ENCODE measurements at places on chromosomes 5 and 9. TPM values are rescaled to one million over a fixed set of nuclear protein-coding genes. Genes with fewer than 3 reads are reported as not detected.

GRCh38 chr5:56244627-56245026 is 11.5 kb upstream of the ANKRD55 start:
- H3K27ac ChIP-seq: no peak overlapping the region
- no peak overlapping the region for H3K4me3 ChIP-seq
- DNase-seq: no peak
- H3K27me3 ChIP-seq: no peaks in the 10 kb centered on the region

DNA sequence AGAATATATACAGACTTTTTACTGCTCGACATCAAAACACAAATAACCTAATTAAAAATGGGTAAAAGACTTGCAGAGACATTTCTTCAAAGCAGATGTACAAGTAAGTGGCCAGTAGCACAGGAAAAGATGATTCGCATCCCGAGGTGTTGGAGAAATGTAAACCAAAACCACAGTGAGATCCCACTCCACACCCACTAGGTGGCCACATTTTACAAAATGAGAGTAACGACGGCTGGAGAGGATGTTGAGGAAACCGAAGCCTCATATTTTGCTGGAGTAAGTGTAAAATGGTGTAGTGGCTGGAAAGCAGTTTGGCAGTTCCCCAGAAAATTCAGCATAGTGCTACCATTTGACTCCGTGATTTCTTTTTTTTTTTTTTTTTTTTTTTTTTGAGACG is 21.3 kb upstream of the GBGT1 start:
- no peaks in the 10 kb centered on the region for H3K36me3 ChIP-seq
- H3K4me1 ChIP-seq: no peaks in the 10 kb centered on the region
- H3K27me3 ChIP-seq: peaks cover 45% of the 10 kb centered on the region
- H3K4me3 ChIP-seq: no peak overlapping the region

The WWC1 gene
- total RNA-seq: 10.3 TPM

DNA sequence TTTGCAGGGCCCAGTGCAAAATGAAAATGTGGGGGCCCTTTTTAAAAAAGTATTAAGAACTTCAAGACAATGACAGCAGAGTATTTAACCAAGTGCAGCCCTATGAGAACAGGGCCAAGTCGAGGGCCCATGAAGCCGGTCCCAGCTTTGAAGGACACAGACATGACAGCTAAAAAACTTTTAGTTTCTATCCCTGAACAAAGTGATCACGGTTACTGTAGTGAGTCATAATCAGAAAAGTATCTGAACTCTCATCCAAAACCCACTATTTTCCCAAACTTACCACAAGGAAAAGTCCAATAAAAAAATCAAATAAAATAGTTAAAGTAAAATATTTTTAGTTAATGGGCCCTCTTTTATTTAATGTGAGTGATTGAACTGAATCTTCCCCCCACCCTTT is 126.0 kb downstream of the MEF2C start:
- no peak for DNase-seq
- H3K27me3 ChIP-seq: no peaks in the 10 kb centered on the region
- no peak overlapping the region for H3K4me3 ChIP-seq
- no peak overlapping the region for H3K27ac ChIP-seq
- H3K4me1 ChIP-seq: no peaks in the 10 kb centered on the region
- no peaks in the 10 kb centered on the region for H3K36me3 ChIP-seq

DNA sequence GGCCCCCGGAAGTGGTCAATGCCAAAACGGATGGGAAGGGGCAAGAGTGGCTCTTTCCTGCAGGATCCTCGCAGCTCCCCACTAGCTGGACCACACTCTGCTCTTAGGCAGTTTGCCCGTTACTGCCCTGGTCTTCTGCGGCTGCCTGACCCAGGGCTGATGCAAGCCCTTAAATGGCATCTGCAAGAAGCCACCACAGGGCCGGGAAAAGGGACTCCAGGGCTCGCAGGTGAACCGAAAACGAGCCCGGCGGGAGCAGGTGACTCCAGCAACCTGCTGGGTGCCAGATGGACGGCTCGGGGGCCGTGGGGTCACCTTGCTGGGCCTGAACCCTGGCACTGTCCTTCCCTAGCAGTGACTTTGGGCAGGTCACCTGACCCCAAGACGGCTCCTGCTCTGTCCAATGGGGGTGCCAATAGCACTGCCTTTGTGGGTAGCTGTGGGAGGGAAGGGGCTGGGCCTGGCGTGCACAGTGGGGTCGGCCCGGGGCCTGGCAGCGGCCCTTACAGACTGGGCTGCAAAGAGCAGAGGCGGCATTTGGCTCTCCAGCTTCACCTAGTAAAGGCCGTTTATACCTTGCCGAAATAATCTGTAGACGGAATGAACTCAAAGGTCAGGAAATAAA is 1.3 kb downstream of the TMEM250 start:
- peak overlapping the region; percentile 64 for H3K4me3 ChIP-seq
- H3K27me3 ChIP-seq: no peaks in the 10 kb centered on the region
- peaks cover 11% of the 10 kb centered on the region for H3K4me1 ChIP-seq

The RNF183 gene
- total RNA-seq: not detected

- DNase-seq: no peak
- no peak overlapping the region for H3K4me3 ChIP-seq
- no peaks in the 10 kb centered on the region for H3K4me1 ChIP-seq
- peaks cover 84% of the 10 kb centered on the region for H3K36me3 ChIP-seq
- no peak overlapping the region for H3K27ac ChIP-seq
Measured at GRCh38 chr9:134800791-134801339, 79.7 kb upstream of the FCN2 start.

- H3K27ac ChIP-seq: peak overlapping the region; percentile 32
- no peaks in the 10 kb centered on the region for H3K27me3 ChIP-seq
- no peak overlapping the region for H3K4me3 ChIP-seq
- H3K36me3 ChIP-seq: no peaks in the 10 kb centered on the region
- DNase-seq: no peak
- H3K4me1 ChIP-seq: peaks cover 17% of the 10 kb centered on the region
Measured at GRCh38 chr5:17317473-17317872, 100.0 kb downstream of the BASP1 start.

GRCh38 chr5:90353254-90353653 is 56.3 kb downstream of the CETN3 start:
- H3K4me1 ChIP-seq: no peaks in the 10 kb centered on the region
- no peak overlapping the region for H3K27ac ChIP-seq
- no peak for DNase-seq
- no peaks in the 10 kb centered on the region for H3K27me3 ChIP-seq

GRCh38 chr9:36128349-36128748 is 8.2 kb upstream of the GLIPR2 start:
- H3K4me3 ChIP-seq: no peak overlapping the region
- no peak overlapping the region for H3K27ac ChIP-seq
- H3K36me3 ChIP-seq: peaks cover 17% of the 10 kb centered on the region
- H3K27me3 ChIP-seq: no peaks in the 10 kb centered on the region
- no peak for DNase-seq
- H3K4me1 ChIP-seq: no peaks in the 10 kb centered on the region

DNA sequence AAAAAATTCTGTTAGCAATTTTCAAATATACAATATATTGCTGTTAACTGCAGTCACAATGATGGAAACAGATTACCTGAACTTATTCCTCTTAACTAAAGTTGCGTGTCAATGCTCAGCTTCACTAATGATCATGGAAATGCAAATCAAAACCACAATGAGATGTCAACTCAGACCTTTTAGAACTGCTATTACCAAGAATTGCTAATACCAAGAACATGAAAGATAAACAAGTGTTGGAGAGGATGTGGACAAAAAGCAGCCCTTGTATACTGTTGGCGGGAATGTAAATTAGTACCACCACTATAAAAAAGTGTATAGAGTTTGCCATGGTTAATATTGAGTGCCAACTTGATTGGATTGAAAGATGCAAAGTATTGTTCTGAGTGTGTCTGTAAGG is 1409.7 kb upstream of the CDH18 start:
- no peaks in the 10 kb centered on the region for H3K36me3 ChIP-seq
- no peak for DNase-seq
- no peak overlapping the region for H3K4me3 ChIP-seq
- no peaks in the 10 kb centered on the region for H3K4me1 ChIP-seq
- H3K27me3 ChIP-seq: no peaks in the 10 kb centered on the region

The GMCL2 gene
- not detected for total RNA-seq

GRCh38 chr9:38523121-38523520 is 97.3 kb downstream of the ANKRD18A start:
- H3K27me3 ChIP-seq: peaks cover 1% of the 10 kb centered on the region
- DNase-seq: no peak
- no peak overlapping the region for H3K4me3 ChIP-seq
- H3K36me3 ChIP-seq: no peaks in the 10 kb centered on the region
- no peak overlapping the region for H3K27ac ChIP-seq

DNA sequence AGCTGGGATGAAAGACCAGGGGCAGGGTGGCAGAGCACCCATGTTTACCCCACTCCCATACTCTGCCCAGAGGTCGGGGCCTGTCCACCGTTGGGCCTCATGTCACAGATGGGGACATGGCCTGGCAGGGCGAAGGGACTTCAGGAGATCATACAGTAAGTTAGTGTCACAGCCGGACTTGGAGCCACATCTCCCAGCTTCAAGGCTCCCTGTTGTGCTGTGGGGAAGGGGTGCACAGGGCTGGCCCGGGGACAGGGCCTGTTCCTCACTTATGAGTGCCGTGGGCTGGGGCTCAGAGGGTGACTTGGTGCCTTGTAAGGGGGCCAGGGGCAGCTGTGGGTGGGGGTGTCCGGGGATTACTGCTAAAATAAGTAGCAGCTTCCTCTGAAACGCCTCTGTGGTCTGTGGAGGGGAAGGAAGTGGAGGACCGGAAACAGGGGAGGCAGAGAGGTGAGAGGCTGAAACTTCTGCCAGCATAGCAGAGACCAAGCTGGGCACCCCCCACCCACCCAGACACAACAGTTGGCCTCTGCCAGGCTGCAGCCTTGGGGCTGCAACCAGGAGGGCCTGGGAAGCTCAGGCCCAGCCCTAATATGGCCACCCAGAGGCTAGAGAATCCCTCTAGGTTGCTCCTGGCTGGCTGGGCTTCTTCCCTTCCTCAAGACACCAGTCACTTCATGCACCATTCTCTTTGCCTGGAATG is 41.1 kb upstream of the NEK6 start:
- H3K27me3 ChIP-seq: no peaks in the 10 kb centered on the region
- DNase-seq: no peak
- no peaks in the 10 kb centered on the region for H3K36me3 ChIP-seq
- H3K4me3 ChIP-seq: no peak overlapping the region

The SLC6A7 gene
- not detected for total RNA-seq

DNA sequence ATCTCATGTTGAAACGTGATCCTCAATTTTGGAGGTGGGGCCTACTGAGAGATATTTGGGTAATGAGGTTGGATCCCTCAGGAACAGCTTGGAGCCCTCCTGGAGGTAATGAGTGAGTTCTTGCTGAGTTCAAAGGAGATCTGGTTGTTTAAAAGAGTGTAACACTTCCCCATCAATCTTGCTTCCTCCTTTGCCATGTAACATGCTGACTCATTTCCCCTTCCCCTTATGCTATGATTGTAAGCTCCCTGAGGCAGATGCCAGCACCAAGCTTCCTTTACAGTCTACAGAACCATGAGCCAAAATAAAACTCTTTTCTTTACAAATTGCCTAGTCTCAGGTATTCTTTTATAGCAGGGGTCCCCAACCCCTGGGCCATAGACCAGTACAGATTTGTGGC is 352.3 kb downstream of the SLCO4C1 start:
- H3K4me1 ChIP-seq: no peaks in the 10 kb centered on the region
- DNase-seq: no peak
- no peak overlapping the region for H3K27ac ChIP-seq

- H3K36me3 ChIP-seq: no peaks in the 10 kb centered on the region
- no peaks in the 10 kb centered on the region for H3K4me1 ChIP-seq
Measured at GRCh38 chr5:67774267-67774552, 441.3 kb upstream of the PIK3R1 start.

DNA sequence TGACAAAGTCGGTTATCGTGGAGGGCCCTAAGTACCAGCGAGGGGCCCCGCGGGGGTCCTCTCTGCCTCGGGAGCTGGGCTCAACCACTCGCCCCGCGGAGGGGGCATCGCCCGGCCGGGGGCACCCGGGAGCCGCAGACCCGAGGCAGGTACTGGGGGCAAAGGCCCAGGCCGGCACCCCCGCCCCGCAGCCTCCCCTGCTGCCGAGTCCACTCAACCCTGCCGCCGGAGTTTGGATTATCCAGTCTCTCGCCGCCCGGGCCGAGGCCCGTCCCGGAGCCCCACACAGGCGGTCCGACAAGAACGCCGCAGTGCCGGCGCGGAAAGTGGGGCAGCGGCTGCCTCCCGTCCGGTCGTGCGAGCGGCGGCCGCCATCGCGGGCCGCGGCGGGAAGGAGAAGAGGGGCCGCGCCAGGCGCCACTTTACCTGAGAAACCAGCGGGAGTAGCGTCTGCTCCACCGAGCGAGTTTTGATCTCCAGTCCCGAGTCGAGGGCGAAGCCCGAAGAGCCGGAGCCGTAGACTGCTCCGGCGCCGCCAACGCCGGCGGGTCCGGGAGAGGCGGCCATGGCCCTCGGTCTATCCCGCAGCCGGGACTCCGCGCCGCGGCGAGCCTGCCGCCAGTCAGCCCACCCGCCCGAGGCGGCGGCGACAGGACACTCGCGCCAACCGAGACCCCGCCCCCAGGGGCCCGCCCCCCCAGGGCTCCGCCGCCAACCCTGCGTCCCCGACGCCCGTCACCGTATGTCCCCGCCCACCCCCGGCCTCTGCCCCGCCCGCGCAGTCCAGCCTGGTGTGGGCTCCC is at the start of gene CTNNAL1:
TSS of gene CTNNAL1 (minus strand) at position 624 of the 803 bp plus-strand sequence. CDS start at position 567, 57 bp downstream.
- DNase-seq: peak; percentile 81
- peak within 1 kb of the TSS; percentile 84 for H3K27ac ChIP-seq
- H3K4me3 ChIP-seq: peak within 1 kb of the TSS; percentile 71
- H3K27me3 ChIP-seq: no peaks in the 10 kb centered on the region

DNA sequence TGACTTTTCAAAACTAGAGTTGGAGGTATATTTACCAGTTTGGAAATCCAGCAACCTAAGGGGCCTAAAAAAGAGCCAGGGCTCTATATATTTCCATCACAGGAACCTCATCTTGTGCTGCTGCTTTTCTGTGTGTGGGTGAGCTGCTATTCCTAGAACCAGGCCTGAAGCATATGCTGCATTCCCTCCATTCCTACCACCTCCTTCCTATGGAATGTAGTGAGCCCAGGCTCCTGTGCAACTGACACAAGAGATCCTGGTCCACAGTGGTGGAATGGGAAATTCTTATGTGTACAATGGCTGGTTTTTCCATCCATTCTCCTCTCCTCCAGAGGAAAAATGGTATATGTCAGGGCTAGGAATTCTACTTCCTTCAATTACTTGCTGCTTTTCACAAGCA is 39.1 kb downstream of the SPEF2 start:
- peaks cover 2% of the 10 kb centered on the region for H3K4me1 ChIP-seq
- H3K27ac ChIP-seq: no peak overlapping the region
- H3K36me3 ChIP-seq: no peaks in the 10 kb centered on the region

The AHRR gene
- 15.6 TPM for total RNA-seq

DNA sequence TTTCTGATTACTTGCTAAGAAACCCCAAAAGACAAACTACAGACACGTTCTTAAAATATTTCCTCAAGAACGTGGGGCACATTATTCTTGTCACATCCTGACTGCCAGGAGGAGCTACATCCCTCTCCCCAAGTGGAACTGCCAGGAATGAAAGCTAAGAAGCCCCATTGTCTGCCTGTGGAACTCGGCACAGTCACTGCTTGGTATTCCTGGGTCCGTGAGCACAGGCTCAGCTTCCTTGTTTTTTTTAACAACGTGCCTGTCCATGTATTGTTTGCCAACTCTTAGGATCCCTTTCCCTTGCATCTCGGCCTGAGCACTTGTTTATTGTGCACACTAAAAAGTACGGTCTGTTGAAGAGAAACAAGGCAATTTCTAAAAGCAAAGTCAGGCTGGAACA is 47.0 kb upstream of the SELENOP start:
- H3K27ac ChIP-seq: no peak overlapping the region
- no peak overlapping the region for H3K4me3 ChIP-seq
- DNase-seq: no peak

- no peaks in the 10 kb centered on the region for H3K36me3 ChIP-seq
- H3K4me3 ChIP-seq: no peak overlapping the region
- H3K27me3 ChIP-seq: no peaks in the 10 kb centered on the region
Measured at GRCh38 chr5:17860660-17861315, 226.5 kb downstream of the TAF11L14 start.

GRCh38 chr5:150143350-150144245 is 12.0 kb downstream of the PDGFRB start:
- peaks cover 21% of the 10 kb centered on the region for H3K36me3 ChIP-seq
- no peaks in the 10 kb centered on the region for H3K27me3 ChIP-seq
- peaks cover 60% of the 10 kb centered on the region for H3K4me1 ChIP-seq
- peak; percentile 96 for DNase-seq
- H3K4me3 ChIP-seq: no peak overlapping the region
